ENCODE measurements at places on chromosomes 6 and 20. TPM values are rescaled to one million over a fixed set of nuclear protein-coding genes. Genes with fewer than 3 reads are reported as not detected.

Gene TFAP2B
- under 0.01 TPM for total RNA-seq

DNA sequence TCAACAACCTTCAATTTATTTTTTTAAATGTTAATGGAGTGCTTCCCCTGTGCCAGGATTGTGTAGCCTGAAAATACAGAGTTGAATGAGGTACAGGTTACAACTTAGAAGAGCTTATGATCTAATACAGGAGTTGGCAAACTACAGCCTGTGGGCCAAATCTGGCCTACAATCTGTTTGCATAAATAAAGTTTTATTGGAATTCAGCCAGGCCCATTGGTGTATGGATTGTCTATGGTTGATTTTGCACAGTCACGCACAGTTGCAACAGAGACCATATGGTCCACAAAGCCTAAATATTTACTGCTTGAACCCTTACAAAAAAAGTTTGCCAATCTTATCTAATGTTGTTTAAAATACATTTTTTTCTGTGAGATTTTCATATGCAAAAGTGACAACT is 177.3 kb upstream of the CCN2 start:
- DNase-seq = no peak

GRCh38 chr6:146881228-146882181 is 282.7 kb downstream of the ADGB start:
- DNase-seq = no peak

DNA sequence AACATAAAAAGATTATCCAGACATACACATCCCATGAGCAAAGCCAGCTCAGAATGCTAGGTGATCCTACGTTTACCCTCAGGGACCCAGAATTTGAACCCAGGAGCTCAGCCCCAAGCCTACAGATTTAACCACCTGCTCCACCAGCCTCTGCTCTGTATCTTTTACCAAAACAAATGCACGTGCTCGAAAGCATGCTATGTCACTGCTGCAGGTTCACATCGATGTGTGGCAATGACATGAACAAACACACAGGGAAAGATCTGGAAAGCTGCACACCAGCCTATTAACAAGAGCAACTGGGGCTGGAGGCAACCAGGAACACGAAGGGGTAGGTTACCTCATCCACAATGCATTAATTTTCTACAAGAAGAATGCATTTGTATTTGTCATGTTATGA is 32.1 kb downstream of the PREX1 start:
- peak; percentile 25 for DNase-seq

- DNase-seq = peak; percentile 6
Observed at GRCh38 chr6:165774903-165775601, 112.0 kb upstream of the PDE10A start.

DNA sequence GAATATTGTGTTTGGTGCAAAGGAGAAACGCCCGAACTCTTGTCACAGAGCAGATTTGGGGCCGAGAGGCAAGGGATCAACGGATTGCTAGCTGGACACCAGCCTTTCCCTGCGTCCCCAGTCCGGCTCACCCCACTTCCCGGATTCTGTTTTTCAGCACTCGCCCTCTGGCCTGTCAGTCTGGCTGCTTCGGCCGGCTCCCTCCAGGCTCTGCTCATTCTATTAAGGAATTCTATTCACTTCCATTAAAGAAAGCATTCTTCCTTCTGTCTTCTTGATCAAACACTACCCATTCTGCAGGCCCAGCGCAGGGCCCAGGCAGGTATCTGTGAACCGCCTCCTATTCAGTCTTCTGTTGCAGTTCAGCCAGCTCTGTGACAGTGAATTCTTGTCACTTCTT is 91.7 kb downstream of the RNF182 start:
- DNase-seq = no peak

Gene RSPH4A
- 0.82 TPM for total RNA-seq

Gene PI16
- 1.5 TPM for total RNA-seq

Gene TBC1D32
- total RNA-seq = 45.5 TPM

- DNase-seq = no peak
Observed at GRCh38 chr20:408843-409696, 971 bp downstream of the RBCK1 start.

GRCh38 chr6:109197061-109197460 is 101.8 kb downstream of the CEP57L1 start:
- no peak for DNase-seq

- peak; percentile 54 for DNase-seq
Observed at GRCh38 chr6:129859524-129859923, 1.6 kb downstream of the TMEM244 start.

Gene SMIM26
- total RNA-seq = 95.8 TPM

DNA sequence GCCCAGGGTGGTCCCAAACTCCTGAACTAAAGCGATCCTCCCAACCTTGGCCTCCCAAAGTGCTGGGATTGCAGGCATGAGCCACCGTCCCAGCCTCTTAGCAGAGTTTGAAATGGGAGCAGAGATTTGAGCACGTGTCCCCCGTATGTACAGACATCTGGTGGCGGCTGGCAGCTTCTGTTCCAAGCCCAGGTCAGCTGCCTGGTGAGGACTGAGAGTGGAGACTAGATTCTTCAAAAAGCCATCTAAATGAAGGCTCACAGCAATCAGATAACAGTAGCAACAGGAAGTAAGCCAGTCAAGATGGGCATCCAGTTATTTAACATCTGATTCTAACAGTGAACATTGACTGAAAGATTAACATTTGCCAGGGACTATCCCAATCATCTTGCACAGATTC is 128.1 kb upstream of the AKAP12 start:
- DNase-seq = no peak

DNA sequence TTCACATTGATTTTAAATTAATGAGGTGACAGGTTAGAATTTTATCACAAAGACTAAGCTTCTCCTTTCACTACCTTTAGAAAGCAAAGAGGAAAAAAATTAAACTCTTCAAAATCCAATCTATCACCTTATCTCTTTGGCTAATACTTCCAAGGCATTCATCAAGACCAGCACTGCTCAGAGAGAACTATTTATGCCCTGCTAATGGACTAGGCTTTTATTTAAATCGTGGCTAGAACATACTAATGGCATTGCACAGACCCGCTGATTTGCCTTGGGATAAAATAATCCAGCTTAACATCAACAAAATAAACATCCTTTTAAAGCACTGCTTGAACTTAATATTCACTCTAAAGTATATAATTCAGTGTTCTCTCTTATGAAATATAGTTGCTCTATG is 880.4 kb downstream of the HACE1 start:
- DNase-seq = no peak

Gene PIM1
- 19.3 TPM for total RNA-seq

Gene BNIP5
- total RNA-seq = not detected

DNA sequence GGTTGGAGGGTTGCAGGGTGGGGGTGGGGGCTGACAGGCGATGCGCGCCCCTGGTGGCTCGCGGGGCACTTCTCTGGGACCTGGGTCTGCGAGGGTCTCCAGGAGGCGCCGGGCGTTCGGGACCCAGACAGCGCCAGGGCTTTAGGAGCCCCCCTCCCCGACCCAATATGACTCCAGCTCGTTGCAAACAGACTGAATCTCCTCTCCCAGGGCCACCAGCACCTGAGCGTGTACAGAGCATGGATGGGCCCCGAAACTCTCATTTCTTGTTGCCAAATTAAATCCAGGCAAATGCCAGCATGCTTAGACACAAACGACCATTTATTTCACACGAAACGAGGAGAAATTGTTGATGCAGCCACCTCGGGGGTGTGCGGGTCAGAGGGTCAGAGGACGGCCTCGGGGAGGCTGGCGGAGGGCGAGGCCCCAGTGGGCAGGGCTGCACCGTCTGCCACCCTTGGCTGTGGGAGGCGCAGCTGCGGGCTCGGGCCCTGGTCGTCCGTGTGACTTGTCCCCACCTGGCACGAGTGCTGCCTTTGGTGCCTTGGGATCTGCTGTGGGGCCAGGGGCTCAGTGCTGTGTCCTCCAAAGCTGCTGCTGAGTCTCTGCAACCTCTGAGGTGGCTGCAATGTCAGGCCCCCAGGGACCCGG is 20.9 kb upstream of the GATA5 start:
- no peak for DNase-seq

GRCh38 chr20:49477200-49477599 is 5.3 kb downstream of the KCNB1 start:
- DNase-seq = no peak

Gene PRICKLE4
- total RNA-seq = 0.45 TPM

Gene CTAGE9
- not detected for total RNA-seq

GRCh38 chr20:1429143-1429728 is 36.4 kb upstream of the FKBP1A start:
- DNase-seq = no peak

- DNase-seq = no peak
Observed at GRCh38 chr6:54206510-54206909, 95.3 kb downstream of the MLIP start.

DNA sequence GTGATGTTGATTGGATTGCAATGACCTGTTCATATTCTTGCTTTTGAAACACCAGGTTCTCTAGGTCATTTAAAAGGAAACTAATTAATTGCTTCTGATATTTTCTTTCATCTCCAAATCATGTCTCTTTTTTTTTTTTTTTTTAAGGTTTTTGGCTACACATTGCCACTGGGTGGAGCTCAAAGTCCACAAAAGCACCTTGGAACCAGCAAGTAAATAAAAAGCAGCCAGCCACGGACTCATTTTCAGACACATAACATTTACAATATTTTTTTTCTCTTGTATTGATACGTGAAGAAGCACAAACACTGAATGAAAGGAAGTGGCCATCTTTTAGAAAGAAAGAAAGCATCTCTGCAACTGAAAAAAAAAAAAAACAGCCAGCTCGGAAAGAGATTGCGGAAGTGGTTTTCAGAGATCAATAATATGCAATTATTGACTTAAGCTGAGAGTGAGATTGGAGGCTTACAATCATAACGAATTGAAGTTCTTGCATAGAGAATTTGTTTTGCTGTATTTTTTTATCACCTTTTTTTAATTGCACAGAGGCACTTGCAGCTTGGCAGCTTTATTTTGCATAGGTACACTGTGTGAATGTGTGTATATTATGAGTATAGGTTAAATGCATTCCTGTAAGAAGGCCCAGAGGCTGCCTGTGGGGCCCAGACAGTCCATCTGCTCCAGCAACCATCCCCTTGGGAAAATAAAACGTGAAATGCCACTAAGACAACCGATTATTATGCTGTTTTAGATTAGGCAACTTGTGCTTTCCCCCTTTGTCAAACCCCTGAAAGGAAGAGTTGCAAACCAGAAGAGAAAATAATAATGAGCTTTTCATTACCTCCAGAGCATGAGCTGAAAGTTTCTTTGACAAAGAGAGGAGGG is 28.2 kb downstream of the CGA start:
- peak; percentile 75 for DNase-seq

DNA sequence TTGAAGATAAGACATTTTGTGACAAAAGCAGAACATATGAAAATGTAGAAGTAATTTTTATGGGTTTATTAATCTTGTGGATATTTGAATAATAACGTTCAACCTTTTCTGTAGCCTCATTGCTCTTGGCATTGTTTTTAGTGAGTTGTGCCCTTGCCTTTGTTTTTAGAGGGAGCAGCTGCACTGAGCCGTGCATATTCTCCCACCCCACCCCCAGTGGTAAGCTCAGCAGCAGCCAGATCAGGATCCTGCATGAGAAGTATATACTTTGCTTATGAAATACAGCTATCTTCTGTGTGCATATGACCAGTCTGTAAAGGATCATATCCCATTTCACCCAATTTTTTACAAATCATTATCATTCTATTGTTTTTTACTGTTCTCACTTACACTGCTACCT is 184.2 kb downstream of the COL9A1 start:
- DNase-seq = no peak

Gene CCM2L
- total RNA-seq = not detected

GRCh38 chr6:41366150-41366549 is 30.7 kb downstream of the NCR2 start:
- no peak for DNase-seq

DNA sequence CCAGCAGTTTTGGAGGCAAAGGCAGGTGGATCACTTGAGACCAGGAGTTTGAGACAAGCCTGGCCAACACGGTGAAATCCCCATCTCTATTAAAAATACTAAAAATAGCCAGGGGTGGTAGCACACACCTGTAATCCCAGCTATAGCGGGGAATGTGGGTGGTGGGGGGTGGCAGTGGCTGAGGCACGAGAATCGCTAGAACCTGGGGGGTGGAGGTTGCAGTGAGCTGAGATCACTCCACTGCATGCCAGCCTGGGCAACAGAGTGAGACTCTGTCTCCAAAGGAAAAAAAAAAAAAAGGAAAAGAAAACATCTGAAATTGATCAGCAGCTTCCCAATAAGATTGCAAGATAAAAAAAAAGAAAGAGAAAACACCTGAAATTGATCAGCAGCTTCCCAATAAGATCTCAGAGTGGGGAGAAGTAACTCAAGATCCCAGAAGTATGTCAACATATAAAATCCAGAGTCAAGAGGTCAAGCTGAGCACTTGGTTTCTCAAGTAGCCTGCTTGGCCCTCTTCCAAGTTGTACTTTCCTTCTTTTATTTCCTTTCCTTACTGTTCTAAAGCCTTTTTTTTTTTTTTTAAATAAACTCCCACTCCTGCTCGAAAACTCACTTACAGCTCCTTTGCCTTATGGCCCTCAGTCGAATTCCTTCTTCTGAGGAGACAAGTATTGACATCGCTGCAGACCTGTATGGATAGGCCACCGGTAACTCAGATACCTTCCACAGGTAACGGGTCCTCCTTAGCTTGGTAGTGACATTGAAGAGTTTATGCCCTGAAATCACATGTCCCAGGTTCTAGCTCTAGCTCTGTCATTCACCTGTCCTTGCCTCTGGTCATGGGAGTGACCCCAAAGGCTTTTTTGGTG is 368.5 kb upstream of the SYNCRIP start:
- no peak for DNase-seq

DNA sequence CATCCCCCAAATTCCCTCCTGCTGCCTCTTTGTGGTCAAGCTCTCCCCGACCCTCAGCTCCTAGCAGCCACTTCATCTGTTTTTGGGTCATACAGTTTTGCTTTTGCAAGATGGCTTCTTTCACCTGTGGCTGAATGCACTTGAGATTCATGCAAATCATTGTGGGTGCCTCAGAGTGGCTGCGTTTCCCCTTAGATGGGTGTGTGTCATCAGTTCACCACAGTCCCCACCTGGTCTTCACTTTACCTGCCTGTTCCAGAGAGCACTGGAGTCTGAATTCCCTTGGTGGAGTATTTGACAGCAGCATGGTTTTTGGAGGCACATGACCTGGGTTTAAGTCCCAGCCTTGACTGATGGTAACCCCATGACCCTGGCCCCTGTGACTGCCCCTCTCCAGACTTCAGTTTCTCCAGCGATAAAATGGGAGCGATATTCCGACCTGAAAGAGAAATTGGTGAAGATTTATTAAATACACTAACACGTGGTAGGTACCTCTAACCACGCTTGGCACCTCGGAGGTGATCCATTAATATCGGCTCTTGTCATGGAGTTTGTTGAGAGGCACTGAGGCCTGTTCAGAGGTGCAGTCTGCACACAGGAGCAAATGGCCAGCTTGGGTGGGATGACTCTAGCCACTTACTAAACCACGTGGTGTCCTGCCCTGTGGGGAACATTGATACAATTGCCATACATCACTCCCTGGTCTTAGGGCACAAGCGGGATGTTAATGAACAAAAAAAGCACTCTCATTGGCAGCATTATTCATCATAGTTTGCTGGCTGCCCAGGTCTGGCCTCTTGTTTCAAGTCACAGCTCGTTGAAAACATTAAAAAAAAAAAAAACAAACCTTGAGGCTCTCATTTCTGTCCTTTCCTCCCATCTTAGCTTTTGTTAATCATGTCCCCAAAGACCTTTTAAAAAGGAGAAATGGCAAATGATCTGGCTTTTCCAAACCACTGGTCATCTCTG is 167.2 kb upstream of the KCNG1 start:
- DNase-seq = no peak

Gene TPX2
- 6.2 TPM for total RNA-seq

- no peak for DNase-seq
Observed at GRCh38 chr6:135236732-135237131, 55.6 kb downstream of the MYB start.
